T-cell (primary cell): ENCODE measurements at places on chromosomes 6 and 20. TPM values are rescaled to one million over a fixed set of nuclear protein-coding genes. Genes with fewer than 3 reads are reported as not detected.

- no peak for DNase-seq
Measured at GRCh38 chr20:43988451-43988850, 73.8 kb downstream of the TOX2 start.

DNA sequence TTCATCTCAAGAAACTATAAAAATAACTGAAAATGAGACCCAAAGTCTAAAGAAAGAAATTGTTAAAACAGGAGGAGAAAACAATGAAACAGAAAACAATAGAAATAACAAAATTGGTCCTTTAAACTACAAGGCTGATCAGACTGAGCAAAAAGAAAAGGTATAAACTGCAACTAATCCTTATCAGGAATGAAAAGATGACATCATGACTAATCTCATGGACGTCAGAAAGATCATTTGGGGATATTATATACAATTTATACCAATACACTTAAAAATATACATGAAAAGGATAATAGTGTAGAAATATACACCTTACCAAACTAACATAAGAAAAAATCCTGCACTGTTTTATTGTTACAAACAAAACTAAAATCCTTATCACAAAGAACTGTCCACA is 315.6 kb downstream of the TAF4 start:
- no peak for DNase-seq

GRCh38 chr6:42808492-42809483 is 26.9 kb downstream of the BICRAL start:
- no peak for DNase-seq

GRCh38 chr6:15630202-15630601 is 32.6 kb downstream of the DTNBP1 start:
- no peak for DNase-seq

- no peak for DNase-seq
Measured at GRCh38 chr20:63345328-63346100, 15.6 kb downstream of the CHRNA4 start.

GRCh38 chr20:38208088-38208487 is 43.0 kb upstream of the TGM2 start:
- DNase-seq: no peak

GRCh38 chr6:20718705-20719653 is 184.7 kb downstream of the CDKAL1 start:
- no peak for DNase-seq

- DNase-seq: no peak
Measured at GRCh38 chr20:25353353-25353746, 37.3 kb downstream of the ABHD12 start.

GRCh38 chr20:44518248-44518647 is 3.6 kb downstream of the SERINC3 start:
- DNase-seq: no peak

- no peak for DNase-seq
Measured at GRCh38 chr6:3422435-3423070, 34.3 kb downstream of the SLC22A23 start.

DNA sequence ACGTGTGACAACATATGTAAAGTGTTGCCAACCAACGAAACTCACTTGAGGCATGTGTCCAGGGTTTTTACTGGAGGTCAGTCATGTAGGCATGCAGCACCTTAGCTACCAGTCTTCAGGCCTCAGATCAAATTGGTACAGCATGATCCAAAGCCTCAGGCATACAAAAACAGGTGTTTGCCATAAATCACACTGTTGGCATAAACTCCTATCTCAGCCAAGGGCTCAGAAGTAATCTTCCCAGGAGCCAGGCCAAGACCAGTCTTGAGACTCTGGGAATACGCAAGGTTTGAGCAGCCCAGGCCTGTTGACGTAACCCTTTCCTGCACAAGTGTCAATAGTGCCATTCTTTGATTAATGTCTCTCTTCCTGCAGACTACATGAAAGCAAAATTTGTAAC is 163.5 kb downstream of the PRL start:
- no peak for DNase-seq

DNA sequence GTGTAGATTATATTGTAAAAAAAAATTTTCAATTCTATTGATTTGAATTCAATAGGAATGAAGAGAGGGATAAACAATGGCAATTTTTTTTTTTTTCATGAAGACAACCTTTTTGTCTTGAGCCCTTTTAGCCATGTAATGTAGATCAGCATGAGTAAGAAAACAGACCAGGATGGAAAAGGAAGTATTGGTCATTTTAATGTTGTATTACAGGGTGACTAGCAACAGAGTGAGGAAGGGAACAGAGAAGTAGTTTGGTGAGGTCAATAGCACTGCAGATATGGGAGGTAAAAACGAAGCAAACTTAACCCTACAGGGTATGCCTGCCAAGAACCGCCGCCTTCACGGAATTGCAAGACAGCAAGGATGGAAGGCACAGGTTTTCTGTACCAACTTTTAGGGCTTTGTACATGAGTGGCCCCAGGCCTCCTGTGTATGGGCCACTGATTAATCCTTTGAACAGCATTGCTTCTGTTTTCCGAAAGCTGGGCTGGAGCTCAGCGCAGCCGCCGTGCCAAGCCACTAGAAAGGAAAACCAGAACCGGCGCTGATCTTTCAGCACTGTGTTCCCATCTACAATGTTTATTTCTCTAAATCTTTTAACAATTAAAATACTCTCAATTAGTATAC is 383.7 kb downstream of the CENPW start:
- DNase-seq: no peak

DNA sequence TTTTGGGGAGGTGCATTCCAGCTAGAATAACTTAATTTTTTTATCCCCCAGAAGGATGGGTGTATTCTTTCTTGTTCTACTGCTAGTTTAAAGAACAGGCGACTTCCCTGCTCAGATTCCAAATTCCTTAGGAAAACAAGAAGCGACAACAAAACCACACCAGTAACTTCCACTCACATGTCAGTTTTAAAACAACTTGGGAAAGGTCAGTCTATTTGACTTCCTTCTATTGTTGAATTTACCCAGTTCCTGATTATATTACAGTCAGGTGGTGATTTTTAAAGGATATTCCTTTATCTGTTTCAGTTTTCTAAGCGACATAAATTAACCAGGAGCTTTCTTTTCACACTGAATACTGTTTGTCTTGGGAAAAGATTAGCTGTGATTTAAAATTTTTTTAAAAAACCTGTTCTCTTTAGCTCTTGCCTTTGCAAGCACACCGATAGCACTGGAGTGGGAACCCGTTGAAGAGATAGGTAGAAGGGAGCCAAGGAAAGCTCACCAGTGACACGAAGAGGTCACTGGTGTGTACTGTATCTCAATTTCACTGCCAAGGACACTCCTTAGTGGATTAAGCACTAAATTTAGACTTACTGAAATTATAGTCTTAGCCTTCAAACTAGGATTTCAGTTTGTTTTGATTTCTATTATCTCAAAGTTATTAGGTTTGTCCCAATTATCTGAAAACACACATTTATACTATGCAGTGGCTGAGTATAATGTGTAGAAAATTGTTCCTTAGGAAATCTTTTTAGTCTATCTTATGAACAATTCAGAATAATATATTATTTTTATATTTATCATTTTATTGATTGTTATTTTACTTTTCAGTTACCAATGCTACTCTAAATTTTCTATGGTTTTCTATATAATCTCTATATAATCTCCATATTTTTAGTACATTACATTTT is 22.3 kb downstream of the MARCKS start:
- no peak for DNase-seq

DNA sequence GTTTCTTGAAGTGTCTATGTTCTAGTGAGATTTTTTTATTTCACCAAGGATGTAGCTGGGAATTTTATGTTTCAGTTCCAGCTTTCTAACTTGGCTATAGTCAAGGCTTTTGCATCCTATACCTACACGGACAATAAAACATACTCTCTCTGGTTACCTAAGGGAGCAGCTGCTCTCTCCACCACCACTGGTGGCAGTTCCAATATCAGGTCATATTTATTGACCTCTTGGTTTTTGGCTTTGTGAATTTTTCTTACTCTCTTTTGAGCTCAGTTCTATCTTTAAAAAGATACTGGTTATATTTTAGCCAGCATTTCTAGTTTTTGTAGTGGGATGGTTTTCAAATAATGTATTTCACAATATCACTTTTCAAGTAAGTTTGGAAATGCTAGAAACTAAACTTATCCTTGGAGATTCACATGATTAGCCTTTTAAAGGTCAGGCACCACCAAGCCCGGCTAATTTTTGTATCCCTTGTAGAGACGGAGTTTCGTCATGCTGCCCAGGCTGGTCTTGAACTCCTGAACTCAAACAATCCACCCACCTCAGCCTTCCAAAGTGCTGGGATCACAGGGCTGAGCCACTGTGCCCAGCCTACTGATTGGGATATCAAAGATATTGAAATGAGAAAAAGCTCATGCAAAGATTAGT is 34.7 kb upstream of the HAO1 start:
- DNase-seq: no peak

DNA sequence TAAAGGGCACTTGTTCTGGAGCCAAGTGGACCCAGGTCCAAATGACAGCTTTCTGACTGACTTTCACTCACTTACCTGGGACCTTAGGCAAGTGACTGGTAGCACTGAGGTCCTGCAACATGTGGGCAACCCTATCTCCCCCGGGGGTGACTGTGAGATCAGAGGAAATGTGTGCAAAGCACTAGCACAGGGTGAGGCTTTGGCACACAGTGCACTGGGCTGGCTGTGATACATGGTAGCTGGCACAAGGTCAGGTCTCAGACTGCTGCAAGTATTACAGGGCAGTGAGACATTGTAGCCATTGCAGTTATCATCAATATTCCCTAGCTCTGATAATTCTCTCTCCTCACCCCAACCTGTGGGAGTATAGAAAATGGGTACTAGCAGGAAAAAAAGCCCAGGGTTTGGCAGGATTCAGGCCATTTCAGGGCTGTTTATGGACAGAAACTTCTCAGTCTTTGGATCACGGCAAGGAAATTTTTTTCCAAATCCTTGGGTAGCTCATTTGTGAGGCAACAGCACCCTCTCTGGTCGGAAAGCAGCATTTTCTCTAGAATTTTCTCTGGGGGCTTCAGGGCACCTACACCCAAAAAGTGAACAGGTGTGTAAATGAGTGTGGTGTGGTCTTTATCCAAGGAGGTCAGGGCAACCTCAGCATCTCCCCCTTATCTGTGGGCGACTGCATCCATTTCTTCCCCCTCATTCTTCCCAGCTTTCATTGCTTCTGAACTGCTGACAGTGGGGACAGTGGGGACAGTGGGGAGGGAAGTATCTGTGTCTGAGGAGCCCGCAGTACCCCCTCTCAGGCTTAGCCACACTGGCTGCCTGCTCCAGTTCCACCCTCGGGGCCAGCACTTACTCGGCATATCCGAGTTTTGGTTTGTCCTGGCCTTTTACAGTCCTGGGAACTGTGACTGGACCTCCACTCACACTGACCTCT is 148.7 kb upstream of the PHACTR3 start:
- no peak for DNase-seq

DNA sequence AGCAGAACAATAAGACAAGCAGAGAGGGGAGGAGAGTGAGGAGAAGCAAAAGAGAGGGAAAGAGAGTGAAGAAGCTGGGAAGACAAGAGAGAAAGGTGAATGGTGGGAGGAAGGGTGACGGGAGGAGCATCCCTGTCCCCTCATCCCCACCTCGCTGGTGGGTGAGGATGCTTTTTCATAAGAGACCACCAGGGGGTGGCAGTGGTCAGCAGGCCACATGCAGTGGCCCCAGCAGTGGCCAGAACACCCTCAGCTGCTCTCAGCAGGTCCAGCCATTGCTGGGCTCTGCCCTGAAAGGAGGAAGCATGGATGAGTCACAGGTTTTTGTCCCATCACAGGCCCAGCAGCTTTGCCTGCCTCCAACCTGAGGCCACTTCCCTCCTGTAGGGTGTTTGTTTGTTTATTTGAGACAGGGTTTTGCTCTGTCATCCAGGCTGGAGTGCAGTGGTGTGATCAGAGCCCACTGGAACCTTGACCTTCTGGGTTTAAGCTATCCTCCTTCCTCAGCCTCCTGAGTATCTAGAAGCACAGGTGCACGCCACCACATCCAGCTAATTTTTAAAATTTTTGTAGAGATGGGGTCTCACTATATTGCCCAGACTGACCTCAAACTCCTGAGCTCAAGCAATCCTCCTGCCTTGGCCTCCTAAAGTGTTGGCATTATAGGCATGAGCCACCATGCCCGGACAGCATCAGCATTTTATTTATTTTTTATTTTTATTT is 24.0 kb downstream of the FGD2 start:
- DNase-seq: no peak

DNA sequence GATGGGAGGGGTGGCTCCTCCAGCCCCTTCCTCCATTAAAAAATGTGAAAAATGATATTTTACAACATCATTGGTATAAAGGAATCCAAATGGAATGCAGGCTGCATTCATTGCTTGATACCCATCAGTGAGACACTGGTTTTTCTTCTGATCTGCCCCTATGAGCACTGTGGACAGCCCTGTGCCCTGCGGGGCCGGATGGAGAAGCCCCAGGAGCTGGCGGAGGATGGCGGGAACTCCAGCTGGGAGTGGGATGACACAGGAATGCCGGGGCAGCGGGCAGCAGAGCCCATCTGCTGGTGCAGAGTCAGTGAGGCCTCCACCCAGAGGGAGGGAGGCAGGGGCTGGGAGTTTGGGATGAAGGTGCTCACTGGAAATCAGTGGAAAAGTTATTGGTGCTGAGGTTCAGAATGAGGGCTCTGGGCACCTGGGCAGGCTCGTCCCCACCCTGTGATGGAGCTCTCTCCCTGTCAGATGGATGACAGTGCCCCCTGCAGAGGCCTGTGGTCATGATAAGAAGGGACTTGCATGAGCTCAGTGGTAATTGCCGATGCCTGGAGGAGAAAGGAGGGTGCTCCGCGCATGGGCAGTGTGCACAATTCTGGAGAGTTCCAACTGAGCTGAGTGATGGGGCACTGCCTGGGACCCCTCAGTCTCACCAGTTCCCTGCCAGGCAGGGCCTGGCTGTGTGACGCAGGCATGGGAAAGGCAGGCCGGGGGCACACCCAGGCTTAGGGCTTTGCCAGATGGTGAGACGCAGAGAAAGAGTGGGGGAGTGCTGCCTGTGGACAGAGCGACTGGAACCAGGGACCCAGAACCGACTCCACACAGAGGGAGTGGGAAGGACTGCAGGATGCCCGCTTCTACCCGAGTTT is 23.2 kb downstream of the CTCFL start:
- DNase-seq: no peak

GRCh38 chr20:61570646-61571195 is 318.7 kb downstream of the CDH4 start:
- no peak for DNase-seq

GRCh38 chr6:24967211-24967610 is 31.5 kb upstream of the RIPOR2 start:
- DNase-seq: no peak

DNA sequence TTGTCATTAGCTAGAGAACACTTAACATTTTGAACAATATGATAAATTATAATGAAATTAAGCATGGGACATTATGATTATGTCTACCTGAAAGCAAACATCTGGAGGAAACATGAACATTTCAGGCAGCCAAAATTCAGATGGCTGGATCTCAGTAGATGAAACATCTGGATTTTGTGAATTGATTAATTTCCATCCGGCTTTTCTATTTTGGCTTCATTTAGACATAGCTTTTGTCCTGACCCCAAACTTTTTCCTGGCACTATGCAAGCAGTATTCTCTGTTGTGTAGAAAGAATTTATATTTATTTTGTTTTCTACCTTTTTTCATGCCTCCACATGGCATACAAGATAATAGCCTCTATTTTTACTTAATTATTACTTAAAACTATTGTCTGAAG is 186.3 kb downstream of the OGFRL1 start:
- no peak for DNase-seq

PET117 gene
- total RNA-seq: 13.8 TPM

PNPLA1 gene
- not detected for total RNA-seq

IL17A gene
- total RNA-seq: not detected

CCN5 gene
- not detected for total RNA-seq

SMOC2 gene
- total RNA-seq: not detected

PGK2 gene
- total RNA-seq: not detected

HAO1 gene
- not detected for total RNA-seq

EYS gene
- total RNA-seq: not detected

TUBB2B gene
- not detected for total RNA-seq

CALHM4 gene
- total RNA-seq: not detected

LAMA4 gene
- 0.25 TPM for total RNA-seq

MCCD1 gene
- not detected for total RNA-seq

BHLHE23 gene
- not detected for total RNA-seq
